ENCODE measurements at places on chromosomes 11 and 22.

DNA sequence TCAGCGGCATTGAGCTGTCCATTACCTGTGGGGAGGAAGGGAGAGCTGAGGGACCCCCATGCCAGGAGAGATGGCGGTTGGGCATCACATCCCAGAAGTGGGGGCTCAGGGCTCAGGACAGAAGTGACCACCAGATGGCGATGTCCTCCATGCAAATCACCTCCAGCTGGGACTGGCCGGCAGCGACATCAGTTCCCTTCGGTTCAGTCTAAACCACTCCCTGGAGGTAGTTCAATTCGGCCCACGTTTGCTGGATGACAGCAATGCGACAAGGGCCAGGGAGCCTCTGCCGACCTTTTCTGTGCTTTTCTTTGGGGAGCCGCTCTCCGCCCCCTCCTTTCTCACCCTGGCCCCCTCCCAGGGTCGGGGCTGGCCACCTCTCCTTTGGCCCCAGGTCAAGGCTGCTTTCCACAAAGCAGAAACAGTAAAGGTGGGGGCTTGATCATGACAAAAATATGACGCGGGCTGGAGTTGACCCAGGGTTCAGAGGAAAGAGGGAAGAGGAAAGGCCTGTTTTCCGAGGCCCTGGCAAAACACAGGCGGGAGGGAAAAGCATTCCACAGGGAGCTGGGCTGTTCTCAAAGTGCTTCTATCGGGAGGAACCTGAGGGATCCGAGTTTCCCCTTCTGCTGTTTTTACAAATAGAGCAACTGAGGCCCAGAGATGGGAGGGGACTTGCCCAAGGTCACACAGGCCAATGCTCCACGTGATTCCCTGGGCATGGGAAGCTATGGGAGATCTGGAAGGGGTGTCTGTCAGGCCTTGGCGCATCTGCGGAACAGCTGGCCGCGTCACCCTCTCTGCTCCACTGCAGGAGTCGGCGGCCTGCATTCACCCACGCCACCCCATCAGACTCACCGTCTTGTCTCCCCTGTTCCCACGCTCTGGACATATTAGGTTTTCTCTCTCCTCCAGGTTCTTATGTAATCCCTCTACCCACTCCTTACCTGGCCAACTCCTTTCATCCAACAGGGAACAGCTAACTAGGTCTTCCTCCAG lies 54.7 kb downstream of the FBXO7 start:
- peak; percentile 58 for DNase-seq

DNA sequence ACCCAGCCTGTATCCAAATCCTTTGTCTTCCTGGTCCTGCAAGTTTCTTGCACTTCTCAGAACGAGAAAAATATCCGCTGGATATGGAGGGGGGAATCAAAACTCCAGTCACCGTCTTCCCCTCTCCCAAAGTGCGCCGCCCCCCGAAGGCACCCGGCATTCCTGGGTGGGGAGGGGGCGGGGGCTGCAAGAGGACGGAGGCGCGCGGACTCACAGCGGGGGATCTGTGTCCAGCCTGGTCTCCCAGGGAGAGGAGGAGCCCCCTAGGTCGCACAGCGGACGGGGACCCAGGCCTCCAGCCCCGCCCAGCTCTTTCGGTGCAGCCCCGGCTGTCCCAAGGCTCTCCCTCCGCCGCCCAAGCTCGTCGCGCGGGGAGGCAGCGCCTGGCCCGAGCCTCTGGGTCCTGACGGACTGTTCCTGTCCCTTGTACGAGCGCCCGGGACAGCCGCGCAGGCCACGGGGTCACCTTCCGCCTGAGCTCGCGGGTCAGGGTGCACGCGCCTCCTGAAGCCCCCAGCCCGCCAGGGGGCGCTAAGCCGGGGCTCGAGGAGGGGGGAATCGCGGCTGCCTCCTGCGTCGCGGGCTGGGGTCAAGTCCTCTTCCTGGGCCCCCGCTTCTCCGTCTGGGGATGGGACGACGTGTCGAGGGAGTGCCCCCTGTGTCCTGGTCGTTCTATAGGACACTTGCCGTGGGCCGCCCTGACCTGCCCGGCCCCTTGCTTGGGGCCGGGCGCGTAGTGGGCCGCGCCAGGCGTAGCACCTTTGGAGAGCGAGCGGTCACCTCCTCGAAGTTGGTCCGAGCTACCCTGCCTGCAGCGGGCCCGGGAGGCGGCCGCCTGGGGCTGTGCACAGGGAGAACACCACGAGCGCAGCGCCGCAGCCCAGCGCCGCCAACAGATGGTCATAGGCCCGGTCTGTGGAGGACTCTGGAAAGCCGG lies 2.4 kb upstream of the WNT11 start:
- peak; percentile 54 for DNase-seq

DNA sequence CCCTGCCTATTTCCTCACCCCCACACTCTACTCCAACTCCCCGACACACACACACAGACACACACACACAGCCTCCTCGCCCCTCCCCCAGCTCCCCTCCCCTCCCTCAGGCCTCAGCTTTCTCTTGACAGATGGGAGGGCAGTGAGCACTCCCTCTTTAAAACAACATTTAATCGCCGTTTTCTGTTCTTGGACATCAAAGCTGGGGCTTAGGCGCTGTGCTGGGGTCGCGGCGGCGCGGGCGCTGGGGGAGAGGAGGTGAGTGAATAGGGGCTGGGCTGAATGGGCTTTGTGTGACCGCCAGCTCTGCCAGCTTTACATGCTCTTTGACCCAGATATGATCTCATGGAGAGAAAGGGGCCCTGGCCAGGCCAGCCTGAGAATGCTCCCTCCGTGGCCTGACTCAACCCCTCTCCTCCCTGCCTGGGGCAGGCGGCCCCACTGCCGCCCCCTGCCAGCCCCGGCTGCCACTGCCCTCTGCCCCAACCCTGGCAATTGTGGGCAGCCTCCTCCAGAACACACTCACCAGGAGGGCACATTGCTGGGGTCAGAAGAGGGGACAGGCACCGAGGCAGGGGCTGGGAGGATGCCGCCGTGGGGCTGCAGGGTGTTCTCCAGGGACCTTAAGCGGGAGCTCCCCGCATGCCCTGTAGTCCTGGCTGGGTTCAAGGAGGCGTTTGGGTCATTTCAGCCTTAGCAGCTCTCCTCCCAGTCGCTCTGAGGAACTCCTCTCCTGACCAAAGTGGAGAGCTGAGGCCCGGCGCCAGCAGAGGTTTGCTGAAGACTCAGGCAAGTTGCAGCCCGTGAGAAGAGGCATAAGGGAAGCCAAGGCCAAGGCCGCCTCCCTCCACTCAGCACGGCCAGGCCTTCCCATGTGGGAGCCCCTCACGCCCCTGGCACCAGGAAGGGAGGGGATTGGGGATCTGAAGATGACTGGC lies 38.3 kb upstream of the NNMT start:
- no peak for DNase-seq

GRCh38 chr11:133586903-133587517 lies 54.7 kb upstream of the OPCML start:
- no peak for DNase-seq

- DNase-seq = no peak
These were observed 52.8 kb downstream of the BCR start for GRCh38 chr22:23233084-23233531.

- DNase-seq = no peak
These were observed 34.5 kb upstream of the PDGFB start for GRCh38 chr22:39279170-39279850.

DNA sequence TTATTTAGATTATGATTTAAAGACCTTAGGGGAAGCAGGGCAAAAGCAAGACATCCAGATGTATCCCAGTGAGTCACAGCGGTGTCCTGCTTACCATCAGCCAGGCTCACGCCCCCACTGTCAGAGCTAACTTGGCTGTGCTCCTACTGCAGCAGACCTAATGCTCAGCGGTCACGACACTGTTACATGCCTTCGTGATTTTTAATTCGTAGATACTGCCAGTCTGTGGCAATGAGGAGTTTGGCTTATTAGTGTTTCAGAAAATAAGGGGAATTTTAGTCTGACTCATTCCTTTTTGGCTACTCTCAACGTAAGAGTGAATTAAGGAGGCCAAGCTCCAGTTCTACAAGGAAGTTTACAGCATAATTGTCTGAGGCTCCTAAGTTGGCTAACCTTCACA lies 22.7 kb downstream of the EFCAB6 start:
- no peak for DNase-seq

DNA sequence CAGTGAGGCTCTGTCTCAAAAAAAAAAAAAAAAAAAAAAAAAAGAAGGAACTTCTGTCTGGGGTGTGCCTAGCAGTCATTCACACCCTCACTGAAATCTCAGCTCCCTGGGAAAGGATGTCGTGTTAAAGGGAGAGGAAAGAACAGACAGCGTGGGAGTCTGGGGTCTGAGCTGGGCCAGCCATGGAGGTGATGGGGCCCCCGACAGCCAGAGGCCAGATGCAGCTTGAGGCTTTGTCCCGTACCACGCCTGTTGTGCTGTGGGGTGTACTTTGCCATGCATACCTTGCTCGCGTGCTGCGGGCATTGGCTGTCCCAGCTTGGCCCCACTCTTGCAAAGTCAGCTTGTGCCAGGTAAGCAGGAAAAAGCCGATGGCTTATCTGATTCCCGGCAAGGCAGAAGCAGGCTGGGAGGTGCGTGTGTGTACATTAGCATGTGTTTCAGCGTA lies 4.6 kb downstream of the SYT12 start:
- no peak for DNase-seq

DNA sequence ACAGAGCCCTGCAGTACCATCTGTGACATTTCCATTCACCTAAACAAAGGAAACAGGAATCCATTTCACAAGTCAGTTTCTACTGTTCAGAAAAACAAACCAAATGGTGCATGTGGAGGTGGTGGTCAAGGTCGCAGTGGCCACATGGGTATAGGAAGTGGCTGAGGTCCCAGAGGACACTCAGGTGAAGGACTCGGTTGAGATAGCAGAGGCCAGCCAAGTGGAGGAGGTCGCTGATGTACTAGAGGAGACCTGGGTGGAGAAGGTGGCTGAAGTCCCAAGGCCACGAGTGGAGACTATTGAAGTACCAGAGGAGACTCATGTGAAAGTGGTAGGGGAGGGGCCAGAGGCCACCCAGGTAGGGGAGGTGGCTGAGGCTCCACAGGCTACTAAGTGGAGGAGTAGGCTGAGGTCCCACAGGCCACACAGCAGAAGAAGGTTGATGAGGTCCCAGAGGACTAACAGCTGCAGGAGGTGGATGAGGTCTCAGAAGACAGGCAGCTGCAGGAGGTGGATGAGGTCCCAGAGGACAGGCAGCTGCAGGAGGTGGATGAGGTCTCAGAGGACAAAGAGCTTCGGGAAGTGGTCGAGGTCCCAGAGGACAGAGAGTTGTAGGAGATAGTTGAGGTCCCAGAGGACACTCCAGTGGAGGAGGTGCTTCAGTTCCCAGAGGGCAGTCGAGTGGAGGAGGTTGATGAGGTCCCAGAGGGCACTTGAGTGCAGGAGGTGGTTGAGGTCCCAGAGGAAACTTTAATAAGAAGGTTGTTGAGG lies 40.2 kb downstream of the ZNF195 start:
- no peak for DNase-seq

DNA sequence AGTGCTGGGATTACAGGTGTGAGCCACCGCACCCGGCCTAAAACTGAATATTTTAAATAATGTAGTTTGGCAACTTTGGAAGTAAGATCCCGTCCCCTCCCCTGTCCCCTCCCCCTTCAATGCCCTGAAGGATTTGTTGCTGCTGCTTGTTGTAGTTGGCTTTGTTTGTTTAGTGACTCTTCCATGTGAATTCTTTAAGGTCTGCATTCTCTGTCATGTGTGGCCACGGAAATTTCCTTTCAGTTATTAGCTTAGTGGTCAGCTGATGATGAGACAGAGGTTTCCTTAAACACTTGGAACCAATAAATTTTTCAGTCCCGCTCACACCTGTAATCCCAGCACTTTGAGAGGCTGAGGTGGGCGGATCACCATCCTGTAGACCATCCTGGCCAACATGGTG lies 109.9 kb downstream of the MPPED1 start:
- no peak for DNase-seq

GRCh38 chr11:65639623-65640482 lies 2.0 kb downstream of the SIPA1 start:
- no peak for DNase-seq

DNA sequence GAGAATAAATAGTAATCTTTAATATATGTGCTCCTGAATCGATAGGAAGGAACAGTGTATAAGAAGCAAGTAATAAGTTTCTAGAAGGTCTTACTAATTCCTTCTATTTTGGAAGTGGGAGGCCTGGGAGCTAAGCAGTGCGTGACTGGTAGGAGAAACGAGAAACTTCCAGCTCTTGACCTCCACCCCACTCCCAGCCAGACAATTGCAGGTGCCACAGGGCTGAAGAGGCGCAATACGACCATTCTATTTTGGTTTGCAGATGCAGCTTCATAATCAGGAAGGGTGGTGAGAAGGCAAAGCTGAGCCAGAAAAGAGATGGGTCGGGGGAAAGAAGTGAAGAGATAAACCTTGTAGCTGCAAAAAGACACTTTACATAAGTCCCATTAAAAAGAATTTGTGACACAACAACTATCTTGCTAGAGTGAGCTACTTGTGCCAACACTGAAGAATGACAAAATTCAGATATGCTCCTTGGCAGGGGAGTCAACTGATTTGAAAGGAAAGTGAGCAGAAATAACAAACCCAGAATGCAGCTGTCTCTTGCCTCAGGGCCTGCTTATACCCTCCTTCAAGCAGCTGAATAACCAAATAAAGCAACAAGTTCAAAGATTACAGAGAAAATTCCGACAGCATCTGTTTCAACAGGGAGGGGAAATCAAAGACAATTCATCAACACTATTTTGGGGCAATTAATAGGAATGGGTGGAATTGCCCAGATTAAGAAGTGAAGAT lies 35.1 kb downstream of the GRIA4 start:
- DNase-seq = no peak

- no peak for DNase-seq
These were observed 30.7 kb downstream of the SERPINH1 start for GRCh38 chr11:75592715-75593114.
